EH (cell line): ENCODE measurements at places on chromosomes 5 and 9.
A peak's percentile ranks its signal among the peaks of the same experiment; 100 is the strongest.

GRCh38 chr9:109158651-109159050, 8.4 kb downstream of the FRRS1L start:
- peak; percentile 20 for DNase-seq

DNA sequence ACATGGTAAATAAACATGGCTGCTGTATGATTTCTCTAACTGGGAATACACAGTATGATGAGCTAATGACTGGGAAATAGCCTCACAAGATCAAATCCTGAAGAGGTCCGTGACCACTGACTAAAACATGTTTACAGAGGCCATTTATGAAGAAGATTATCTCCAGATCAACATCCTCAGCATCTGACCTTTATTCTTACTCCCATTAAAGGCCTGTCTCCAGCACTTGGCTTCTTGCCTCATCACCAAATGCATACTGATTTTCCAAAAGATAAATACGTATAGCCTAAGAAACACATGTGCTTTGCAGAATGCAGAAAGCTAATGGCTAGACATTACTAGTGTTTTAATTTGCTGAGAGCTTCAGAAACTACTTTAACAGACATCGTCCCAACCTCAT, 108.0 kb upstream of the TSLP start:
- DNase-seq, result peak; percentile 27

- DNase-seq, result no peak
Measured at GRCh38 chr5:113048931-113049330, 72.3 kb downstream of the DCP2 start.

- peak; percentile 1 for DNase-seq
Measured at GRCh38 chr5:90571147-90571773, 12.7 kb downstream of the ADGRV1 start.

DNA sequence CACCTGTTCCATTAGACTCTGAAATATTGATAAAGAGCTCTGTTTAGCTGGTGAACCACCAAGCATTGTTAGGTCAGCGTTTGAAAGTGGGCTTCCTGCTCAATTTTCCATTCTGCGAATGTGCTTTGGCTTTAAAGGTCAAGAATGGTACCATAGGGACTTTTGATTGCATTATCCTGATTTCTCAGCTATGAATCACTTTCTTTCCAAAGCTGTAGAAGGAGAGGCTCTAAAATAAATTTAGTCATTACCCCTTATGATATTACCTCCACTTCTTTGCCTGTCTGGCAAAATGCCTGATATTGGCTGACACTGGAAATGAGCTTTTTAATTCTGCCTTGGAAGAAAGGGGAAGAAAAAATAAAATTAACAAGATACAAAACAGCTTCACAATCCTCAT, 237.2 kb upstream of the CTNND2 start:
- no peak for DNase-seq

DNA sequence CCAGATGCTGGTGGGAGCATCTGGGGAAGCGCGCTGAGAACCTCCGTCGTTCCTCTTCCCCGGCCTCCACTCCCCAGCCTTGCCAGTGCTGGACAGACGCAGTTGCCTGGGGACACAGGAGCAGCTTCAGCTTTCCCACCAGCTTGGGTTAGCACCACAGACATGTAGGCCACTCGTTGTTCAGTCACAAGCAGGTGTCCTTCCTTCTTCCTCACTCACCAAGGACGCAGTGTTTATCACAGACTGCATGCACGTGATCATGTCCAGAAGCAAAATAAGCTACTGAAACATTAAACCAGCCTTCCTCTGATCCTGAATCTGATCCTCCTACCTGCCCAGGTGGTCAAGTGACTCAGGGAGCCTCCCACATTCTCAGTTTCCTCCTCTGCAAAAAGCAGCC, 232.9 kb downstream of the SYK start:
- no peak for DNase-seq

DNA sequence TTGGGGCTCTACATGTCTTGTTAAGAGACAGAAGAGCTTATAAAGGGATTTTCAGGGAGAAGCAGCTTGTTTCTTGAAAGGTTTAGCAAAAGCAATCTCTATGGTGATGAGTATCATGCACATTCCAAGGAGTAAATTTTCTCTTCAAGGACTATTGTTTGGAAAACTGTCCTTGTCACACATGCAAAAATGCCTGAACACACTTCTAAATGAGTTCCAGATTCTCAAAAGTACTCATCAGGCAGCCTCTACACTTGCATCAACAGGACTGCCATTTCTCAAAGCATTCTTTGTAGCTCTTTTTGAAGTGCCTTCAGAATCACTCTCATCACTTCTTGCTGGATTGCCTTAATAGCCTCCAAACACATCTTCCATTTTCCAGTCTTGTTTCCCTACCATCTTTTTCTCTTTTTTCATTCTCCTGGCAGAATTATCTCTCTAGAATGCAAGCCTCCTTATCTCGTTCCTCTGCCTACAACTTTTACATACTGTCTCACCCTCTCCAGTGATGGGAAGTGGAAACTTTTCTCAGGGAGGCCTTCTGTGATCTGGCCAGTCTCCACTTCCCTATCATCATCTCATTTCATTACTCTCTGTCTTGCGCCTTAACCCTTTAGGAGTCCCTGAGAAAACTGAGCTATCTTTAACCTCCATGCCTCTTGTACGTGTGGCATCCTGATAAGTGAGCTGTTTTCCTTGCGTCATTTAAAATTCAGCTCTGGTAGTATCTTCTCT, 631.5 kb upstream of the TLE4 start:
- DNase-seq, result peak; percentile 51

DNA sequence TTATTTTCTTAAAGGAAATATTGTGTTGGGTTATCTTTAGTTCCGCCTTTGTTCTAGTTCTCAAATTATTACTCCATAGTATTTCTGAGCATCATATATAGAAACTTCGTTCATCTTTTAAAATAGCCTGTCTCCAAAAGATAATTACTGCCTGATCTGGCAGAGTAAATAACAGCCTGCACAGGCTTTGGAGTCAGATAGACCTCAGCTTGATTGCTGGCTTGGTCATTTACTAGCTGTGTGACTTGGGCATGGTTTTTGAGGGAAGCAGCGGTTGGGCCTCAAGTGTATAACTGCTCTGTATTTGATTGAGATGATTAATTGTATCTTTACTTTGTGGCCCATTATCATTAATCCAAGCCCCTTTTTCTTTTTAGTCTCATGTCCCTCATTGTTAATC, 50.1 kb downstream of the FBXO38 start:
- DNase-seq, result no peak

GRCh38 chr5:53631251-53631650, 70.8 kb downstream of the NDUFS4 start:
- DNase-seq, result no peak

DNA sequence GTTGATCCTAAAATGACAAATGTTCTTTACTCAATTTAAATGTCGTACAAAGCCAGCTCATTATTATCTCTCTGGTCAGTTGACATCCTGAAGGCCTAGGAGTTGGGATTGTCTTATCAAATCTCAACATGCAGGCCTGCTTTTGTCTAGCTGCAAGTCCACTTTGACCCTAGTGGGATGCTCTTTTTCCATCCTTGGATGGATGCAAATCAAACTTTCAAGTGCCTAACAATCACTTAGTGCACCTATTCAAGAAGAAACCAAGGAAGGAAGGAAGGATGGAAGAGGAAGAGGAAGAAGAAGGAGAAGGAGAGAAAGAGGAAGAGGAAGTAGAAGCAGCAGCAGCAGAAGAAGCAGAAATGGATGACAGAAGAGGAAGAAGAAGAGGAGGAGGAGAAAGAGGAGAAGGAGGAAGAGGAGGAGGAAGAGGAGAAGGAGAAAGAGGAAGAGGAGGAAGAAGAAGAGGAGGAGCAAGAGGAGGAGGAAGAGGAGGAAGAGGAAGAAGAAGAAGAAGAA, 109.6 kb downstream of the PIK3R1 start:
- DNase-seq, result no peak

GRCh38 chr9:29575219-29575618, 2001.9 kb upstream of the C9orf72 start:
- no peak for DNase-seq

DNA sequence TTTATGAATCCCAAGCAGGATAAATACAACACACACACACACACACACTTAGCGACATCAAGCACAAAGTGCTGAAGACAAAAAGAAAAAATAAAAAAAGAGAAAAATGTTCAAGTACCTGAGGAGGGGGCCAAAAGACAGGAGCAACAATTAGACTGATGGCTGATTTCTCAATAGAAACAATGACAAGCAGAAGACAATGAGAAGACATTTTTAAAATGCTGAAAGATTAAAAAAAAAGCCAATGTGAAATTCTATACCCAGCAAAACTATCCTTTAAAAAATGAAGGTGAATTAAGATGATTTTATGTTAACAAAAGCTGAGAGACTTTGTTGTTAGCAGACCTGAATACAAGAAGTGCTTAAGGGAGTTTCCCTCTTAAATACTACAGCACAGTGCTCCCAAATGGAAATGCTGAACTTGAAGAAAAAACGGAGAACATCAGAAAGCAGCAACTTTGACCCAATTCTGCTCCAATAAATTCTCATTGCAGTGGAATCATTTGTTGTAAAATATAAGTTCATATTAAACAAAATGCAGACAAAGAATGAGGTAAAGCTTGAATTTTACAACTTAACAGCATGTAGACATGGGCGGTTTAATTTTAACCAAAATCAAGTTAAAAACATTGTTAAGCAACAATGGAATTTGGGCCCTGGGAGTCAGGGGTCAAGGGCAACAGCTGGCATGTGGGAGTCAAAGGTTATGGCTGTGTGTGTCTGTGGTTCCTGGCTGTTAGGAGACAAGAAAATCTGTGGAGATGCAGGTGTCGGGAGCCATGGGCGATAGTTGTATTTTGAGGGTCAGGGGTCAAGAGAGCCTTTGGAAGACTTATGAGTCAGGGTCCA, 776 bp upstream of the RANBP17 start:
- DNase-seq, result no peak

- no peak for DNase-seq
Measured at GRCh38 chr5:176740131-176740701, 70.1 kb upstream of the UNC5A start.

DNA sequence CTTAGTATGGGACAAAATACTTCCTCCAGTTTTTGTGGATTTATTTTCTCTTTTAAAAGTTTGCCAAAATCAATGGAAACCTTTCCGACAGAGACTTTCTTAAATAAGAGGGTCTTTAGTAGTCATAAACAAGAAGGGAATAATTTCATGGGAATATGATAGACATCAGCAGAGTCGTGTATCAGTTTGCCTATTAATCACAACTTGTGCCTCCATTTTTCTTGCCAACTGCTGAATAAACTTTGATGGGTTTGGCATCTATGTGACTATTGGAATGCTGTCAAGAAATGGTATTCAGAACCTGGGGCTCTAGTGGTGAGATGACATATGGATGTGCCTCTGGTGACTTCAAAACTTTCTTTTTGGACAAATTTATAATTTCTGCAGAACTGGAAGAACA, 1668.2 kb downstream of the MAT2B start:
- DNase-seq, result no peak

GRCh38 chr5:110134963-110135935, 445.5 kb downstream of the MAN2A1 start:
- no peak for DNase-seq

DNA sequence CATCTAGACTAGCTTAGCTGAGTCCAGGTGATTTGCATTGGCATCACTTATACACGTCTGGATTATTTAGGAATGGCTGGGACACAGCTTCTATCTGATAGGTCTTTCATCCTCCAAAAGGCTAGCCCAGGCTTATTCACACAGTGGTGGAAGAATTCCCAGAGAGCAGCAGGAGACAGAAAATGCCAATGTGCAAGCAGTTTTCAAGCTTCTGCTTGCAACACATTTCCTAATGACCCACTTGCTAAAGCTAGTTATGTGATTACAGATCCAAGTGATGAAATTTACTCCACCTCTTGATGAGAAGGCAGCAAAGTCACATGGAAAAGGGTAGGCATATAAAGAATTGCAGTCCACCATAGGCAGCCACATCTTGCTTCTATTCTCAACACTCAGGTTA, 44.2 kb upstream of the MAST4 start:
- no peak for DNase-seq

DNA sequence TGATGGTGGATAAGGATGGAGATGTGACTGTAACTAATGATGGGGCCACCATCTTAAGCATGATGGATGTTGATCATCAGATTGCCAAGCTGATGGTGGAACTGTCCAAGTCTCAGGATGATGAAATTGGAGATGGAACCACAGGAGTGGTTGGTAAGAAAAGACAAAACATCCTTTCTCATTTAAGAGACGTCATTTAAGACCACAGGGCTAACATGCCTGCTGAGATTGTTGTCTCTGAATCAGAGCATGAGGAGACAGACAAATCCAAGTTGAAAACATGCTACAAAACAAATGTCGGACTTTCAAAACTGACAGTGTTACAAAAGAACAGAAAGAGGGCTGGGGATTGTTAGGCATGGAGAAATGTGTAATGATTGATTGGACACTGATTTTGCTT, 4.6 kb downstream of the CCT5 start:
- DNase-seq, result peak; percentile 33

DNA sequence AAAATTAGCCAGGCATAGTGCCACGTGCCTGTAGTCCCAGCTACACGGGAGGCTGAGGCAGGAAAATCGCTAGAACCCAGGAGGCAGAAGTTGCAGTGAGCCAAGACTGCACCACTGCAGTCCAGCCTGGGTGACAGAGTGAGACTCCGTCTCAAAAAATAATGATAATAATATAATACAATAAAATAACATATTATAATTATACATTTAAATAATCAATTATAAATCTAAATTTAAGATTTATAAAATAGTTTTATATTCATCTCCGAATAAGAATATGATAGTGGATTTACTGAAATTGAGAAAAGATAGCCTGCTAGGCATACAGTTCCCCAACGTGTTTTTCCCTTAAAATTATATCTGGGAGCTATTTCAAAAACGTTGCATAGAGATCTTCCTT, 599.6 kb downstream of the CDH18 start:
- DNase-seq, result no peak

DNA sequence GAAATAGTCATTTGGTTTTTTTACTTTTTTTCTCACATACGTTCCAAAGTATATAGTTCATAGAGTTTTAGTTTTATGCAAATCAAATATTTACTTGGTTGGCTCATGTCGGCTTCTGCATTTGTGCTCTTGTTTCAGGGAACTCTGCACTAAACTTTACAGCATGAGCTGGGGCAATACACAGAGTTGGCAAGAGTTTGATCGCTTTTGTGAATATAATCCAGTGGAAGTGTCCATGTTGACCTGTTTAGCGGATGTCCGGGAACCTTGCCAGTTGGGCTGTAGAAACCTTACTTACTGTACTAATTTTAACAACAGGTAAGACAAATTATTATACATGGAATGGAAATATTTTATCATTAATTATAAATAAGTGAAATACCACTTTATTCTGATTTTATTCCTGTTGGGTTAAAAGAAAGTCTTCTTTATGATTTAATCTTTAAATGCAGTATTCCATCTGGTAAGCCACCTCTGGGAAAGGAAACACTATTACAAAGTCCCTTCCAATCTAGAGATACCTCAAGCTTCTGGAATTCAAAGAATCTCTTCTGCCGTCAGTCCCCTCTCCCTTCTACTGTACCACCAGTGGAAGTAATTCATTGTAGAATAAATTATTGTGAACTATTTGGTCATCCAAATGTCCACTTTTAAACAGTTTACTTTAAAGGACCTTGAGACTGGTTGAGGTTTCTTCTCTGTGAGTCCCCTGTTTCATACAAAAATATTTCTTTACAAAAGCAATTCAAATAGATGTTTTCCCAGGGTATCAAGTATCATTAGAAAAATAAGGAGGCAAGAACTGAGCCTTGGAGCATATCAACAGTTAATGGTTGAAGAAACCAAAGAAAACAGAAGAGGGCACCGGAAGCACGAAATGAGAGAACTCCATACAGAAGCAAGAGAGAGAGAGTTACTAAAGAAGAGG, 45.2 kb upstream of the GLIPR2 start:
- DNase-seq, result peak; percentile 88
